Activated T-helper 1 cell treated with anti-CD3 and anti-CD28 coated beads, Interleukin-2, amount 50 U/mL, for 16 hours (primary cell): ENCODE measurements at places on chromosomes 12 and 14.

DNA sequence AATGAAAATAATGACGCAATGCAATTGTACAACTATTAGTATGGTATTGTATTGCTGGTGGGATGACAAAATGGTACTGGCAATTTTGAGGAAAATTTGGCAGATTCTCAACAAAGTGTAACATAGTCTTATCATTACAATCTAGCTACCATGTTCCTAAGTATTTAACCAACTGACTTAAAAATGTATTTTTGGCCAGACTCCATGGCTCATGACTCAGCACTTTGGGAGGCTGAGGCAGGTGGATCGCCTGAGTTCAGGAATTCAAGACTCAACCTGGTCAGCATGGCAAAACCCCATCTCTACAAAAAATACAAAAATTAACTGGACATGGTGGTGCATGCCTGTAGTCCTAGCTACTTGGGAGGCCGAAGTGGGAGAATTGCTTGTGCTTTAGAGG, 1409.5 kb downstream of the AACS start:
- no peak for DNase-seq

GRCh38 chr14:100263141-100263540, 24.2 kb downstream of the YY1 start:
- DNase-seq, result no peak

DNA sequence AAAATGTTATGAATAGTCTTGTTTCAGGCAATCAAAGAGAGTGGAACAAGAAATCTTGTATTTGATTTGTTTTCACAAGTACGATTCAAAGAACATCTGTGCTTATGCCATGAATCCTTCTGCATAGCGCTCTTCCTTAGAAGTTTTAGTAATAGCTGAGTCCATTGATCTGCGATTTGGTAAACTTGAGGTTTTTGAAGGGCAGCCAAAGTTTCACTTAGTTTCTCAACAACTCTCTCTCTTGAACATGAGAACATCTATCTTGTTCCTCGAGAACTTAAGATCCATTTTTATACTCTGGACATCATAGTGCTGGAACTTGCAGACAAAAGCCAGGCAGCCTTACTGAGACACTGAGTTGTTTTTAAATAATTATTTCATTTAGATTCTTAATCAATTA, 96.2 kb upstream of the USP15 start:
- DNase-seq, result no peak

- DNase-seq, result no peak
Measured at GRCh38 chr12:101608301-101609133, 13.7 kb downstream of the MYBPC1 start.

DNA sequence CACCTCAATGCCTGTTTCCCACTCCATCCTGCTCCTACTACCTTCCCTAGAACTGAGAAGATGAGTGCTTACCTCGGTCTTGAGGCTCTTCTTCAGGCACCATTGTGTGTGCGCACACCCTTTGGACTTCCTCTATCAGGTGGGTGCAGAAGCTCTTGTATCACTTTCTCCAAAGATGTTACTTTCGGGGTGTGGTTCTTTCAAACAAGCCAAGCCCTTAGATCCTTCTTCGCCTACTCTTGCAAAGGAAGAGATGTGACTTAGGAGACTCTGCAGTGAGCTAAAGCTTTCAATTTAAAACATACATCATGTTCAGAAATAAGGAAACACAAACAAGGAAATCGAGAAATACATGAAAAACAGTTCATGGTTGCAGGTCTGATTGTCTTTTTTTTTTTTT, at the start of gene CLEC4C:
Gene CLEC4C, minus strand, starts transcription at position 130 of the 400 bp plus-strand sequence. Its CDS starts 27 bp downstream, at position 103.
- no peak for DNase-seq

DNA sequence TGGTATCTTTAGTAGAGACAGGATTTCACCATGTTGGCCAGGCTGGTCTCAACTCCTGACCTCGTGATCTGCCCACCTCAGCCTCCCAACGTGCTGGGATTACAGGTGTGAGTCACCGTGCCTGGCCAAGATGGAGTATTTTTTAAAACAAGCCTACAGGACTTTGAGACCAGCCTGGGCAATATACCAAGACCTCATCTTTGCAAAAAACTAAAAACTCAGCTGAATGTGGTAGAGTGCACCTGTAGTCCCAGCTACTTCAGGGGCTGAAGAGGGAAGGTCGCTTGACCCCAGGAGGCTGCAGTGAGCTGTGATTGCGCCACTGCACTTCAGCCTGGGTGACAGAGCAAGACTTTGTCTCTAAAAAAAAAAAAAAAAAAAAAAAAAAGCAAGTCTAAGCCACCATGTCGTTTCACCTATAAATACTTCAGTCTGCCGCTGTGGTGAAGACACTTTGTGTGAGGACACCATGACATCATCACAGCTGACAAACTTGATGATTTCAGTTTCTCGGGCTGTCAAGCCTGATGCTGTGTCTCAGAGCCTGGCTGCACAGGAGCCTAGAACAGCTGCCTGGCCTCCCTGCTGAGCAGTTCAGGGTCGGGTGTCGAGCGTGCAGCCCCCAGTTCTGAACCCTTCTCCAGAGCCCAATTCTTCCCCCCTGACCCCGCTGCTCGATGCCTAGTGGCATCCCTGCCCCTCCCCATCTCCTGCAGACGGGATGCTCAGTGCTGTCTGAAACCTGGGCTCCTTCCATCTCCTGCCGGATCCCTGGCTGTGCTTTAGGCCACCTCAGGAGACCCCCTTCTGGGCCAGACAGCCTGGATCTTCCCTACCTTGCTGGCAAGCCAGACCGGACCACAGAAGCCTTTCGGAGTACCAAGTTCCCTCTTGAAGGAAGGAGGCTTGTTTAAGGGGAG, 119.2 kb upstream of the EVL start:
- no peak for DNase-seq

GRCh38 chr12:79884401-79885006, 50.4 kb downstream of the PPP1R12A start:
- DNase-seq, result no peak

DNA sequence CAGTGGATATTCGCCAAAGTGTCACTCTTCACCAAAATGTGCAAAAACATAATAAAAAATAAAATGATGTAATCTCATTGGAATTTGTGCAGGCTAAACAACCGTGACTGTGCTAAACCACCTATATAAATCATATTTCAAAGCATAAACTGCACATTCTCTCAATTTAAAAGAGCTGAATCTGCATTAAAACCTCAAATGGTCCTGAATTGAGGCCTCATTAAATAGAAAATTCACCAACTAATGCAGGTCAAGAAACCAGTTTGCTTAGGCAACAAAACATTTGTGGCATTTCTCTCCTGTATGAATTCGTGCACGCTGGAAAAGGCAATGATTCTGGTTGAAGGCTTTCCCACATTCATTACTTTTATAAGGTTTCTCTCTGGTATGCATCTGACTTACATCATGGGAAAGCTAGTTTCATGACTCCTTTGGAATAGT, 80.1 kb upstream of the IFNG-AS1 start:
- DNase-seq, result no peak

GRCh38 chr14:104290058-104290667, 151.8 kb downstream of the KIF26A start:
- DNase-seq, result no peak

GRCh38 chr12:105523164-105524057, 192.9 kb downstream of the C12orf75 start:
- DNase-seq, result no peak

DNA sequence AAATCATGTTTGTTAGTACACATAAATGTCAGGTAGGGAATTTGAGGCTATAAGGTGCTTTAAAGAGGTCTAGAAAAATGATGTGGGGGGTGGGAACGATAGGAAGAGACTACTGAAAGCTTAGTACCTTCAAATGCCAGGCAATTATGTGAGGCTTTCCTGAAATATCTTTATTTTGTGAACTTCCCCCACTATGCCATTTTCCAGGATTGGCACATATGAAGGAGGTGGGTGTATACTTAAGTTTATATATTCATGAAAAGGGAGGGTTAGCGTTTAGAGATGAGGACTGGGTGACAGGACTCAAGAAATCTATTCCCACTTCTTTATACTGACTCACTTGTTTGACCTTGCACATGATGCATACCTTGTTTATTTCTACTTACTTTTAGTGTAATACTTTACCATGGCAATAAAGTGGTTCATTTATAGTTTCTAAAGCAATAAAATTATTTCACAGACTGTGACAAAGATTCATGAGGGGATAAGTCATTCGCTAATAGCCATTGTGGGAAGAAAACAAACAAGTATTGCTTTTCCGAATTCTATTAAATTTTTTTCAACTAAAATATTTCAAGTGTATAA, 77.1 kb downstream of the PLEKHA5 start:
- DNase-seq, result no peak

GRCh38 chr14:67610491-67610890, 9.2 kb upstream of the ARG2 start:
- no peak for DNase-seq

DNA sequence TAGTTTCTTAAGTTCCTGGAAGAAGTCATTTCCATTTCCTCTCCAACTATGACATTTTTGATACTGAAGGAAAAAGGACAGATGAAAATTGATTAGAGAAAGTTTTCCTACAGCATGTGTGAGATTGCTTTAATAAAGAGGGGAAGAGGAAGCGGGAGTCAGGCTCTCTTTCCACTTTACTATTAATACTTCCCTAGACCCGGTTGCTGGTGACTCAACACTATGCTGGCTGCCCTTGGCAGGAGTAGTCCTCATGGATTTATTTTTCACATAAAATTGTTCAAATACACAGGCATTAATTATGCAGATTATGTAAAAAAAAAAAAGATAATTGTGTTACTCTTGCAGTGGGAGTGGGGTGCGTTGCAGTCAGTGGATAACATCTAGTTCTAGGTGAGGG, 293.4 kb downstream of the EGLN3 start:
- DNase-seq, result no peak

DNA sequence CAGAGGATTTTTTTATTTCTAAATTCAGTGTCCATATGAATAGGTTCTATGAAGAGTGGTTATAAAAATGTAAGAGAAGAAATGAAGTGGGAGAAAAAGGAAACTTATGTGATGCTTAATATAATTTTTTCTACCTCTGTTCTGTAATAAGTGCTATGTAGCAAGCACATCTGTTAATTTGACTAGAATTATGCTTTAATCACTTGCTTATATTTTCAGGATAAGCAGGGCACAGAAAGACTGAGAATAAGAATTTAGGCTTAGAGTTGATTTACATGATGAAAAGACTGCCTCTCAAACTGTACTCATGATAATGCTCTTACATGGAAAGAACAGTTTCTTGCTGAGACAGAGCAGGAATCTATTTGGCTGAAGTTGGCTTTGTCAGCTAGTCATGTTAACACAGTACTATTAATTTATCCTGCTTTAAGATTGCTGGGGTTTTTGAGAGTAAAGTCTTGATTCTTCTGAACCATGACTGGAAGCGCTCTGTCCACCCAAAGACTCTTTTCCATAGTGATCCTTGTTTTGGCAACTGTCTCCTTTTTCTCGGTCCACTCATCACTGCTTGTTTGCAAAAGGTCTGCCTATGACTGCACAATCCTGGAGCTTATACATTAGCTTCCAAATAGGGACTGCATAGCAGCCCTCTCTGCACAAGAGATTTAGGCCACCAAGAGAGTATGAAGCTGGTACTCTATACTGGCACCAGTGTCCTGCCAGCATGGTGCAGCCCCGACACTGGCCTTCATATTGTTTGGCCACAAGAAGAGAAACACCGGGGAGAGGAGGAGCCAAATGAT, 98.8 kb downstream of the AKAP6 start:
- DNase-seq, result no peak

GRCh38 chr14:71320734-71321573, 413.7 kb downstream of the PCNX1 start:
- DNase-seq, result peak; percentile 28

DNA sequence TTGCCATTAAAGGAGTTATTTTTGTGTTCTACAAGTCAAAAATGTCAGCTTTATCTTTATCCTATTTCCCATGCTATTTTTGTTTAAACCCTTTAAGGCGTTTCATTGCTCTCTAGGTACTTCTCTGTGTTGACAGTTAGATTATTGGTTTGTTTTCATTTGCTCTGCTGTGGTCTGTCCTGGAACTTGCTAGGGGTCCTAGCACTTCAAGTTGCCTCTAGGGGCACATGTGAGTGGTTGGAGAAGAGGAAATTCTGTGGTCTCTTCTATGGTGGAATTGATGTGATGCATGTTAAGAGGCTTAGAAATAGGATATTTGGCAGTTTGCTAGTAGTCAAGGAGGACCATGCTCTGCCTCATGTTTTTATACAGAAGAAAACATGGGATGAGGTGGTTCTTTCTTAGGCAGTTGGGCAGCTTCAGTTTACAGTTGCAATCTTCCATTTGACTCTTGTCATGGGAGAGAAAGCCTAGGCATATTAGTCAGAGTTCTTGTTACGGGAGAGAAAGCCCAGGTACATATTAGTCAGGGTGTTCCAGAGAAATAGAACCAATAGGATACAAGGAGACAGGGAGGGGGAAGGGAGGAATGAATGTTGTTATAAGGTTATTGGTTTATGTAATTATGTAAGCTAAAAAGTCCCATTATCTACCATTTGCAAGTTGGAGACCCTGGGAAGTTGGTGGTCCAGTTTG, 14.4 kb downstream of the TTLL5 start:
- DNase-seq, result no peak

GRCh38 chr14:96894966-96895365, 97.8 kb downstream of the VRK1 start:
- no peak for DNase-seq

GRCh38 chr14:92568621-92569479, 55.3 kb downstream of the RIN3 start:
- DNase-seq, result no peak

DNA sequence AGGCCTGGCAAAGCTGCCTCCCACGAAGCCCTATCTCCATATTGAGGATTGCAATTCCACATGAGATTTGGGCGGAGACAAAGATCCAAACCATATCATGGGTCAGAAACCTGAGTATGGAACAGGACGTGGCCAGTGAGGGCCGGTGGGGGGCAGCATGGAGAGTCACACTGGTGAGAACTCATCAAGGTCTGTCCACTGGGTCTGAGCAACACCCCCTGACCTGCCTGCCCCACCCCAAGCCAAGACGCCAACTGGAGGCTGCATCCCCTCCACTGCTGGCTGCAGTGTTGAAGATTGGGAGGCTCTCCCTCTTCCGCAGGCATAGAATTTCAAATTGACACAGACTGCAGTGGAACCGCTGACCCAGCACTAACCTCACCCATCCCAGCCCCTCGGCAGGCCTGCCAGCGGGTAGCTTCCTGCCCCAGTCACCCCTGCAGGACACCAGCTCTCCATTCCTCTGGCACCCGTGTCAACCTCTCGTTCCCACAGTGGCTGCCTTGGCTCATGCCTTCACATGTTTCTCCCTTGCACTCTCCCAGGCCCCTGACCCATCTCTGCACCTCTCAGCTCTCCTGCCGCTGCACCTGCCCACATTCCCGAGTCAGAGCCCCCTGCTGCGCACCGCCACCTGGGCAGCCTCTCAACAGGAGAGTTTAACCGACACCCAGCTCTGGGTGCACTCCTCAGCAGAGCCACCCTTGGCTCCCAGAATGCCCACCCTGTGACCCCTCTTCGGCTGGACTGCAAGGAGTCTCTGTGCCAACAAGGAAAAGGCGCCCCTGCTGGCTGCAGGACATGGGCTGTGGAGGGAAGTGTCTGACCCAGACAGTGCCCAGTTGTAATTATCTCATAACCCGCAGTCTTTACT, 45.2 kb upstream of the PPP2R5C start:
- no peak for DNase-seq

DNA sequence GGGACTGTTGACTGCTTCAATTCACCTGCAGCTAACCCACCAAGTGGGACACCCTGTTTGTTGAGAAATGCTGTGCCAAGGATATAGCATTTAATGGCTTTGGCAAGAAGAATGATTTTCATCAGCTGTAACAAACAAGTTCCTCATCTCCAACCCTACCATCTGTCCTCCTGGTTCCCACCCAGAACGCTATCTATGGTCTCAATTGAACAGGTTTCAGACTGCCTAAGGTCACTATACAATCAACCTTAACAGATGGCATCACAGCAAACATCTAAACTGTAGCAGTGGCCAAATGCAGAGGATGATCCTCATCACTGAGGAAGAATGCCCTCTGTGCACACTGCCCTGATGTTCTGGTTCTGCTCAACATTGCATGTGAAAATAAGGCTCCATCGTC, 546.2 kb upstream of the FOXG1 start:
- no peak for DNase-seq
